ENCODE measurements at places on chromosomes 7 and 10.

GRCh38 chr7:75050501-75050900, 23.1 kb downstream of the RCC1L start:
- no peak for DNase-seq

- no peak for DNase-seq
These were observed at the start of gene EPDR1 for GRCh38 chr7:37920305-37920848. TSS of gene EPDR1 (plus strand) at chr7:37920640. CDS start at chr7:37920940, 300 bp downstream.

DNA sequence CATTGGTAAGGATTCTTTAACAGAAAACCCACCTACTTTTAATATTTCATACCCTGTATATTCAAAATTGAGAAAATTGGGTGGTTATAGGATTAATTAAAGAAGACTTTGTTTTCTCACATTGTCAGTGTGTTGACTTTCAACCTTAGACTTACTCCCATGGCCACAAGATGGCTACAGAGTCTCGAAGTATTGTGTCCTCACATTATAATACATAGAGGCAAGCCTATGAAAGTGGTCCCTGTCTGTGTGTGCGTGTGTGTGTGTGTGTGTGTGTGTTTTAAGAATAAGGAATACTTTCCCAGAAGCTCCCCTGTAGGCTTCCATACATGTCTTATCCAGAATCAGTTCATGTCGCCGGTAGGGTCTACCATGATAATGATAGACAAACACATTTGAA, 180.0 kb downstream of the PHF14 start:
- no peak for DNase-seq

GRCh38 chr10:89563861-89564478, 28.6 kb upstream of the SLC16A12 start:
- no peak for DNase-seq

DNA sequence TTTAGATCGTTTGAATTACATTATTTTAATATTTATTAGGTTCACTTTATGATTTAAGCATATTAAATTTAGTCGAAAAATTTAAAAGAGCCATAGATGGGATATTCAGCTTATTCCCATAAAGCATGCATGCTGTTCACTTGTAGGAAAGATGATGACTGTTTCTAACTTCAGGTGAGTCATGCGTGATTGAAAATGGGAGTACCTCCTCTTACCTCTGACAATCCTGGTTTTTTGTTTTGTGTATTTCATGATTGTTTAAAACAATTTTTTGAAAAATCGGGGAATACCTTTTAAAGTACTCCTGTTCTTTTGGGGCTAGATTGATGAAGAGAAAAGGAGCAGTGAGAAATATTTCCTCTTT, 1.4 kb downstream of the TNKS2 start:
- no peak for DNase-seq

- DNase-seq, result no peak
These were observed 230.7 kb downstream of the VTI1A start for GRCh38 chr10:112677689-112678088.

- no peak for DNase-seq
These were observed 59.1 kb downstream of the ARMC3 start for GRCh38 chr10:22986771-22987542.

- DNase-seq, result no peak
These were observed 52.9 kb downstream of the MTPN start for GRCh38 chr7:135924302-135924701.

DNA sequence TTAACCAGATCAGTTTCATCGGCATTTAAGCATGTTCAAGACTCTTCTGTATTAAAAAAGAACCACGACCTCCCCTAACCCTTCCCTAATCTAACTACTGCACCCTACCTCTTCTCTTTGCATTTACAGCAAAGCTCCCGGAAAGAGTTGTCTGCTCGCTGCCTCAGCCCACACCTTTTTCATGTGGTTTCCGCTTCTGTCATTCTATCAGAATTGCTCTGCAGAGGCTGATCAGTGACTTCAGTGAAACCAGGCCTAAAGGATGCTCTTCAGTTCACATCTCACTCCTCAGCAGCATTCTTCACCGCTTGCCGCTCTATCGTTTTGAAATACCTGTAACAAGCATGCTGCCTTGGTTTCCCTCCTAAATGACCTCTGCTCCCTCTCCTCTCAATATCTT, 160.9 kb downstream of the SDK1 start:
- DNase-seq, result peak; percentile 22

DNA sequence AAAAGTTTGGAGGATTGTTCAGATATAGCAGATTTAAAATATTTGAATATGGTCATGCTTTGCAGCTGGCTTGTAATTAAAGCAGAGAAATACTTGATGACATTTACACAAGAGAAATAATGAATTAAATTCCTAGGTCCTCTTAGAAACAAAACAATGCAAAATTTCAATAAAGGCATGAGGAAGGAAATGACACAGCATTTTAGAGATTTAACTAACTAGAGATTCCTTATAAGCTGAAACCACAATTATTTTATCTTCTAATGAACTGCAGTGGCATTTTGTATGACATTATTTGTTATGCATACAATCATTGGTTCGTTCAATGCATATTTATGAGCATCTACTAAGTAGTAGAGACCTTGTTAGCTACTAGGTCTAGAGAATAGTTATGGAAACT, 490.9 kb downstream of the ZWINT start:
- no peak for DNase-seq

DNA sequence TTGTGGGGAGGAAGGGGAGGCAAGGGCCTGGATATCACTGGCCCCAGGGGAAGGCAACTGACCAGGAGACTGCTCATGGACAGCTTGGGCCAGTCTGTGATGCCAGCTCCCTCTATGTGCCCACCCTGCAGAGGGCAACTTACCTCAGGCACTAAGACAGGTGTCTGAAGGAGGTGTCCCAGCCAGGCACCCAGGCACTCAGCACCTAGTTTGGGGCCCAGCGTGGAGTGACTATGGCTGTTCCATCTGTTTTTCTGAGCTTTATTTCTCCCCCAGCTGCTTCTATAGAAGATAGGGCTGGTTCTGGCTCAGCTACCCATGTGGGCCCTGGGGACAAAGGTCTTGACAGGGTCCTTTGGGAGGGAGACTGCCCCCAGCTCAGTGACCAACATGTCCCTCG, 150.6 kb upstream of the PCBD1 start:
- no peak for DNase-seq

DNA sequence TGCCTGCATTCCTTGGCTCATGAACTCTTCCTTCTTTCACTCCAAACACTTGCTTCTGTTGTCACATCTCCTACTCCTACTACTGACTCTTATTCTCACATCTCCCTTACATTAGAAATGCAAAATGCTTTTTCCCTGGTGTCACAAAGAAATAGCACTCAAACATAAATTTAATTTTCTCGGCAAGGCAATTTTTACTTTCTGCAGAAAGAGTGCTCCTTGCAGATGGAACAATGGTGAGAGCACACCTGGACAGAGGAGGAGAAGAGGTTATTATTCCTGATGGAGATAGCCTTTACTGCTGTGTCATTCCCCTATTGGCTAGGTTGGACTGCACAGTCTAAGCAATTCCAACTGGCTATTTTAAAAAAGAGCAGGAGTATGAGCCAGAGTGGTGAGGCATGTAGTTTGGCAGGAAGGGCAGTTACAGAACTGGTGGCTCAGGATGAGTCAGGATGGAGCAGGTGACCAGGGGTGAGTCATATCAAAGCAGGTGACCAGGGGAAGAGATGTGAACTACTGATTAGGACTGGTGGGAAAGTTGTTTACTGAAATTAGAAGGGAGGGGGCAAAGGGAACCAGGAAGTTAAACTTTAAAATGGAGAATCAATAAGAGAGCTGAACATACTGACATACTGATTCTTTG, 52.9 kb downstream of the CYP2C9 start:
- no peak for DNase-seq

- no peak for DNase-seq
These were observed 138.1 kb downstream of the CACNA2D1 start for GRCh38 chr7:82305347-82306005.

GRCh38 chr7:127362364-127363027, 30.0 kb downstream of the ZNF800 start:
- no peak for DNase-seq

All from stimulated activated CD4-positive, alpha-beta T cell treated with anti-CD3 and anti-CD28 coated beads, Interleukin-1b, Interleukin-23, amount 100 ng/mL, for 1 hour (primary cell).